Caco-2 (cell line): ENCODE measurements at places on chromosomes 12 and 14. TPM values are rescaled to one million over a fixed set of nuclear protein-coding genes. Genes with fewer than 3 reads are reported as not detected.

DNA sequence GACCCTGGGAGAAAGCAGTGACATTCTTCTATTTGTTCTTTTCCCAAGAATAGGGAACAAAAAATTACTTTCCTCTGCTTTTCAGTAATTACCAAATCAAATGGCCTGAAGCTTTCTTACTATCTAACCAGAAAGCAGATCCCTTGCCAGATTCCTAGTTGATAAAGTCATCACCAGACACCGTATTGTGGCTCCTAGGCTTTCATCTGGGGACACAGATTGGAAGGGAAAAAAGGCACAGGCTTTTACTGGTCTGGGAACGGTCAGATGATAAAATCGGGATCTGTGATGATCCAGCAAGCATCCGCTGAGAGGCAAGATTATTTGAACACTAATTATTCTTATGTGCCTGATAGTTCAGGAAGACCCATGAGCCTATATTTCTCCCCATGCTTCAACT lies 79.1 kb upstream of the BCL2L14 start:
- DNase-seq = no peak

DNA sequence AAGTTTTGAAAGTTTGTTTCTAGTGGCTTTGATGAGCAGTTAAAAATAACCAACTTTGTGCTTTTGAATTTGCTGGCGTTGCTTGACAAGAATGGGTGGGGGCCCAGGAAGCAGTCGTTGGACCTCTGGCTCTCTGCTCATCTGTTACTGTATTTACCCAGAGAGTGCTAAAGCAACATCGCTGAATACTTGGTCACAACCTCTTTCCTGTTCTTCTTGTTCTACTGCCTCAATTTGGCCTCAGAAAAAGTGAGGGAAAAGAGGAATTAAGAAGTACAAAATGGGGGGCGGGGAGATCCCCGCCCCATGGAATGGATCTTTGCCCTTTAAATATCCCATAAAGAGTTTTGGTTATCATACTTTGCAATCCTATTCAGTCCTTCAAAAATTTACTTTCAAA lies 221.5 kb upstream of the G2E3 start:
- DNase-seq = no peak

SLC10A1 gene
- 2.6 and 3.8 TPM in 2 replicates for total RNA-seq

DNA sequence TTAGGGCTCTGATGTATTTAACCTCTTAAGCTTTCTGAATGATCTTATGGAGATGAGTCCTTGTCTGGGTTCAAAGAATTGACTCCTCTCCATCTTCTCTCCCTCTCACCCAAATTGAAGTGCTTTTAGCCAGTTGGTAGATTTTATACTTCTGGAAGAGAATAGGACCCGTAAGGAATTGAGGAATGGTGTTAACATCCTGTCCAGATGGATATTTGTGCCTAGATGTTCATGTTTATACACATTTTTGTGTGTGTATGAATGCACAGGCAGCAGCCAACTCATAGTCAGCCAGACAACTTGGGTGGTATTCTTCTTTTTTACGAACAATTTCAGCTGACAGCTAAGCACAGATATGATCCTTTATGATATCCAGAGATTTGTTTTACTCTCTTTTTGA lies 449.6 kb upstream of the RGS6 start:
- DNase-seq = no peak

DEGS2 gene
- total RNA-seq = 3.8 and 5.1 TPM in 2 replicates

FOXG1 gene
- not detected in 2 replicates for total RNA-seq

GRCh38 chr12:93325855-93326254 lies 51.9 kb upstream of the NUDT4 start:
- no peak for DNase-seq

ELK3 gene
- 0.45 and 0.77 TPM in 2 replicates for total RNA-seq

DNA sequence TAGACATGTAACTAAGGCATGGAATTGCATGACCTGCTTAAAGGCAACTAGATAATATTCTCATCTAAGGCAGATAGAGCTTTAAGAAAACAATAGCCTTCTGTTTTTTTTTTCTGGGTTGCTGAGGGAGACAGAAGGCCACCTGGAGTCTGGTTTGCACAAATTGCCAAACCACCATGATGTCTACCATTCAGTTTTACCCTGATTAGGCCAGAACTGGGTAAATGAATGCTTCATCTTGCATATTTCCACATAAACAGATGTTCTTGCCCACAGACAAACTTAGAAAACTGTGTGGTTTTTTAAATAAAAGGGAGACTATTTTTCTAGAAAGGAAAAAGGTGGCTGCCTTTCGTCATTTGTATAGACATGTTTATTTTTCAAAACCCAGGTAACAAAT lies 278.7 kb upstream of the PRICKLE1 start:
- no peak for DNase-seq

PDZRN4 gene
- total RNA-seq = not detected in 2 replicates

TMEM179 gene
- total RNA-seq = not detected in 2 replicates

RAD51B gene
- 16.7 and 22.4 TPM in 2 replicates for total RNA-seq

- DNase-seq = no peak
Measured at GRCh38 chr12:3644104-3644503, 108.8 kb downstream of the CRACR2A start.

KRT7 gene
- 13.9 and 19.9 TPM in 2 replicates for total RNA-seq

DNA sequence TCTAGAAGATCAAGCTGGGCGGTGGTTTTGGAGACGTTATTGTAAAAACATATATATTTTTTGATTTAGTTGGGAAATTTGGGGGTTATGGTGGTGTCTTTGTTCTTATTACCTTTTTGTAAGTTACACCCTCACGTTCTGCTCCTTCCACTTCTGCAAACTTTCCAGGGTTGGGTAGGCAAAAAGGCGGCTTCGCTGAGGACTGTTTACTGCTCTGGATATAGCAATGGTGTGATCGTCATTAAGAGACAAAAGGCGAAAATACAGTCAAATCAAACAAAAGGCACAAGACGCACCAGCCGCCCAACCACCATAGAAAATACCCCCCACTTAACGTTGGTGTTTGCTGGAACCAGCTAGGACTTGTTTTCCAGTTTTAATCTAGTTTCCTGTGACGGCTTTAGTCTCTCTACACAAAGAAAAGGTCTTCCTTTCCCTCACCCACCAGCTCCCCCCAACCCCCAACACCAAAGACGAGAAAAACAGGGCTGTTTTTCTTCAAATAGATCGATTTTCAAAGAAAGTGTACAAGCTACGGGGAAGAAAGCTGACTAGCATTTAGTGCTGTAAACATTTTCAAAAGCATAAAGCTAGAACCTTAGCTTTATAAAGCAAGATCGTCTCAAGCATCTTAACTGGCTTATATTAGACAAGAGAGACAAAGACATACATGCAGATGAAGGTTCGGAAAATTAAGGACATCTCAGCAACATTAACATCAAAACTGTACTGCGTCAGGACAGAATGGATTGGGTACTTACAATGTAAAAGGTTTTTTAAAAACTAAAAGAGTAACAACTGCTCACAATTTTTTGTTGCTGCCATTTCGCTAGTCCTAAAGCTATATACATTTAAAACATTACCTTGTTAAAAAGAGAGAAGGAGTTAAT lies 2.0 kb upstream of the SETD1B start:
- DNase-seq = no peak

OR4E2 gene
- total RNA-seq = not detected in 2 replicates

GRCh38 chr12:65055859-65056258 lies 65.2 kb downstream of the WIF1 start:
- no peak for DNase-seq

DNA sequence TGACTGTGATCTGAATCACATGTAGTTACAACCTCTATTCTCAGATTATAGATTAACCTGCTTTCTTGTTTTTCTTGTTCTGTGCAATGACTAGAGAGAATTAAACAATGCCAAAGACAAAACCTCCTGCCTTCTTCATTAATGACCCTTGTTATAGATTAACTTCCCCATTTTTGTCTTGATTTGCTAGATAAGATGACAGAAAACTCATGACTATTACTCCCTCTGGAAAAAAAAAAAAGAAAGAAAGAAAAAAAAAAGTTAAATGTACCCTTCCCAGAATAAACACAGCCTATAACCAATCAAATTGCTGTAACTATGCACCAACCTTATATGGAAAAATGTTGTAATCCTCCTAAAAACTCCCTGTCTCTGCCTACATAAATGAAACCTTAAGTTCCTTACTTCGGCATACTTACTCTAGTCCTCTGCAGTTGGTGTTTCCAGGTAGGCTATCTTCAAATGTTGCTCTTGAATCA lies 41.1 kb upstream of the PCED1B start:
- no peak for DNase-seq

DNA sequence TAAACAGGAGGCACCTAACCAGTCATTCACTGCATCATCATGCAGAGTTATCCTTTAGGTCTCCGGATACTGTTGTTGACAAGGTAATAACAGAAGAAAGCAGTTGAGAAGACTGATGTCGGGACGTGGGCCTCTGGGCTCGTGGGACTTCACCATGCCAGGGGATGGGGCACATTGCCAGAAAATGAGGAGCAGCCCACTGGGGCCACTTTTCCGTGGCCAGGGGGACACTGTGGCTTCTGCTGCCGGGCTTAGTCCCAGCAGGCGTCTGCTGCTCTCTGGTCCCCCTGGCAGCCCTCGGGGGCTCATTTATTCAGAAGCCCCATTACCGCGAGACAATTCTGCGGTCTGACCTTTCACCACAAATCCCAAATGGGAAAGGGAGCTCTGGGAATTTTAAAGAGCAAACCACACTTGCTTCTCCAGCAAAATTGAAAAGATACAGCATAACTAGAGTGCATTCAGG lies 201.2 kb downstream of the DAD1 start:
- no peak for DNase-seq

DNA sequence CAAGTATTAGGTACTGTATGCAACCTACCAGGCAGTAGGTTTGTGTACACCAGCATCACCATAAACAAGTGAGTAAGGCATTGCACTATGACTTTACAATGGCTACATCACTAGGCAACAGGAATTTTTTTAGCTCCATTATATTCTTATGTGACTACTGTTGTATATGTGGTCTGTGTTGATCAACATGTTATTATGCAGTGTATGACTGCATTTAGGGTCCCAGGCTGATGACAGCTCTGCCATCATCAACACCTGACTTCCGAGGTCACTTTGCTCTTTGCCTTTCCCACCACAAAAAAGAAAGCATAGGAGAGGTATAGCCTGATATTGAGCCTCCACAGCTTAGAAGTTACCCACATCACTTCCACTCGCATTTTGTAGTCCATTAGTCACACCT lies 217.5 kb upstream of the PELI2 start:
- DNase-seq = no peak

DNA sequence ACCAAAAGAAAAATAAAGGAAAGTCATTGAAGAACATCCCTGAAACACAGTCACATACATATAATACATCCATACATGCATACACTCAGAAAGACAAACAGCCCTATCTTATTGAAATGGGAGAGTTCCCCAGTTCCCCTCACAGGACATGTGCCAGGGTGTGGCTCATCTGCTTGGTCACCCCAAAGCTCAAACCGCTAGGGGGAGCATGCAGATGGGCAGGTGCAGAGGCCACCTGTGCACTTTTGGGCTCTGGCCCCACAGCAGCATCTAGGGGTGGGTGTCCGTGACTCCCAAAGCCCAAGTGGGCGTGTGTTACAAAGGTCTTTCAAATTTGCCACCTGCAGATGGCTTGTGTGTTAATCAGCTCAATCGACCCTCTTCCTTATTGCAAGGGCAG lies 75.2 kb downstream of the CMAS start:
- DNase-seq = no peak

CD163L1 gene
- 0.07 and 0.11 TPM in 2 replicates for total RNA-seq

GRCh38 chr14:96783043-96783914 lies 13.9 kb upstream of the VRK1 start:
- no peak for DNase-seq

GRCh38 chr14:76352639-76353281 lies 23.2 kb upstream of the ESRRB start:
- peak; percentile 68 for DNase-seq

RNASE1 gene
- 1.2 and 1.5 TPM in 2 replicates for total RNA-seq

- DNase-seq = no peak
Measured at GRCh38 chr14:99244367-99244901, 27.6 kb downstream of the BCL11B start.

GRCh38 chr14:22179190-22179589 lies 409.8 kb downstream of the DAD1 start:
- no peak for DNase-seq
